GM03348 (cell line): ENCODE measurements at places on chromosomes 1 and 21.

DNA sequence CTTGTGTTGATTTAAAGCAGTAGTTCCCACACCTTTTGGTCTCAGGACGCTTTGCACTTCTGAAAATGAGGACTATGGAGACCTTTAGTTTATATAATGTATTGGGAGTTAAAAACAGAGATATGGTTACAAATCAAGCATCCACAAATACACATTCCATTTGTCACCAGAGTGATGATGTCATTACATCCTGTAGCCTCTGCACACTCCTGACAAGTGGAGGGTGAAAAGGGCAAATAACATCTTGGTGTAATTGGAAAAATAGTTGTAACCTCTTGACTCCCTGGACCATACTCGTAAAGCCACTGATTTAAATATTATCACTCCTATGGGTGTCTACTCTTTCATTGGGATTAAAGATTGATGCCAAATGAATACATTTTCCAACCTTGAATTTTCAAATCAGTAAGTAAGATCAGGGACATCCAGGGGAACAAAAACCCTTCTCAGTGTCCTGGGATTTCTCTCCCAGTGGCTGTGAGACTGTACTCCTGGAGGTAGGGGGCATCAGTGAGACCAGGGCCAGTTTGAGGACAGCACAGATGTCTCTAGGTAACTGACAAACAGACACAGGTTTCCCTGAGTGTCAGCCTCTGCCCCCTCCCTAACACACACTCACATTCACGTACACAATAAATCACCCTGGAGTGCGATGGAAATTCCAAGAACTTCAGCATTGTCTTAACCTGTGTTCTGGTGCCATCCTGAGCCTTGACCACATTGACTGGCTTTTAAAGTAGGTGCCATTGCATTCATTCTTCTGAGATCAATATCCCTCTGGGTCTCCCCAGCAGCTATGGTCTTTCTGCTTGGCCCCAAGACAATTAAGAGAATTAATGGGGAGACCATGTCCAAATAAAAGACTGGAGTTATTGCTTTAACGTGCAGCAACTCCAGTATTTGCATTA is 63.0 kb downstream of the NR5A2 start:
- peak; percentile 19 for DNase-seq

- no peak for DNase-seq
Observed at GRCh38 chr1:214420341-214420740, 131.1 kb downstream of the PTPN14 start.

GRCh38 chr21:45078877-45079281 is 4.5 kb downstream of the ADARB1 start:
- DNase-seq: peak; percentile 66

- DNase-seq: no peak
Observed at GRCh38 chr1:187046293-187046692, 217.5 kb downstream of the PLA2G4A start.

DNA sequence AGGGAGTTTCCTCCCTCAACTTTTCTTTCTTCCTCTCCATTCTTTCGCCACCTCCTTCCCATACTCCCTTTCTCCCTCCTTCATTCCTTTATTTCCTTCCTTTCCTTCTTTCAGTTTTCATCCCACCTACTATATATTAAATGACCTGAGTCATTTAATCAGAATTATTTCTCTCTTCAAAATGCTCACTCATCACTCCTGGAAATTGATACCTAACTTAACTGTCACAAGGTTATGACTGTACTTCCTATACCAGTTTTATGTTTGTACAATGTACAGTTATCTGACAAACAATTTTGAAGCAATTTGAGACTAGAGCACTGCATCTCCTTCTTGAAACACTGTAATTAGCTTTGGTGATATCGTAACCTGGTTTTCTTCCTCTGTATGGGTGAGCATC is 41.4 kb downstream of the NEXN start:
- no peak for DNase-seq

DNA sequence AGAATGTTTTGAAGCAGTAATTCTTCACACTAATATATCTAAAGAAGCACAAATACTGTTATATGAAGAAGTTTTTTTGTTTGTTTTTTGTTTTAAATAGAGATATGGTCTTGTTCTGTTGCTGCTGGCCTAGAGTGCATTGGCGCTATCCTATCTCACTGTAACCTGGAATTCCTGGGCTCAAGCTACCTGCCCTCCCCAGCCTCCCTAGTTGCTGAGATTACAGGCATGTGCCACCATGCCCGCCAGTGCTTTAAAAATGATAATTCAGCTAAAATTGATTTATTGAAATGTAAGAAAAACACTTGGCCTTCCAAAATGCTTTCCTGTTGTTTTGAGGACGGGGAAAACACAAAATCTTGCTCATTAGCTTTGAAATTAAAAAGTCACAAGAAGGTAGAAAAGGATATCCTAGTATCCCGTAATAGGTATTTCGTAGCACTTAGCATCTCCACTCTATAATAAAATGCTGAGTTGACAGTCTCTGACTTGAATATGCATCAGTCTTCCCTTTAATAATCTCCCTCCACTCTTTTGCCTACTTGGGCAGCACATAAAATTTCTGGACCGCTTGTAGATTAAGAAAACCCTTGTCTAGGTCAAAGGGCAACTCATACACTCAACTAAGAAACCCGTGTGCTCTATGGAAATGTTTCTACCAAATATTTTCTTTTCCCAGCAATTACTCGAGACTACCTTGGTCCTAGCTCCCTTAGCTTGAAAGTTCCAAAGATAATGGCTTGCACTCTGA is 1.3 kb downstream of the SCYL3 start:
- peak; percentile 16 for DNase-seq

DNA sequence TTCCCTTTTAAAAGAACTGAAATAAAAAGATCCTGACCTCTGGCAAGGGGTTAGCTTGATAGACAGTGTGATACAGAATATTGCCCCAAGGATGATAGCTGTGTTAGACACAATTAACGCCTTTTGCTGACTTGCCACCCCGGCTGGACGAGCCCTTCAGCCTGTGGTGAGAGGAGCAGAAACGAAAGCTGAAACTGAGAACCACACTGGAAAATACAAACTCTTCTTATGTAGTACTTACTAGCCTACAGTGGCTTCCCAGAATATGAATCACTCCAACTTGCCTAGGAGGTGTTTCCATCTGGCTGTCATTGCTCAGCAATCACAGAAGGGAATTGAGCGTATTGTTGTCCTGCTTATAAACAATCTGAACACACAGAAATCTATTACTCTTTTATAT is 22.9 kb downstream of the SAMSN1 start:
- no peak for DNase-seq

DNA sequence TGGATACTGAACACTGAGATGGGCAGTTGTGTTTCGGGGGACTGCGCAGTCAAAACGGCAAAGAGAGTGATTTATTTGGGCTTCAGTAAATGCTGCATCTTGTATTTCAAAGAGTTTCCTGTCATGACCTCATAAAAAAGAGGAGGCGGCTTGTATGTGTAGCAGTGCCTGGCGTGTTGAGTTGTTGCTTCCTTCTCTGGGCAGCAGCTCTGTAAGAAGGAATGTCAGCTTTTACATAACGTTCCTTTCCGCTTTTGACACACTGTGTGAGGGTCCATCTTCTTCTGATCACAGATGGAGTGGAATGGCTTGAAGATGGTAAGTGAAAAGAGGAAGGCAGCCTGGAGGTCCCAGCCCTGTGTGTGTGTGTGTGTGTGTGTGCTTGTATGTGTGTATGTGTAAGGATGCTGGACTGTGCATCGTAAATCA is 941 bp downstream of the ELAVL4 start:
- DNase-seq: no peak

DNA sequence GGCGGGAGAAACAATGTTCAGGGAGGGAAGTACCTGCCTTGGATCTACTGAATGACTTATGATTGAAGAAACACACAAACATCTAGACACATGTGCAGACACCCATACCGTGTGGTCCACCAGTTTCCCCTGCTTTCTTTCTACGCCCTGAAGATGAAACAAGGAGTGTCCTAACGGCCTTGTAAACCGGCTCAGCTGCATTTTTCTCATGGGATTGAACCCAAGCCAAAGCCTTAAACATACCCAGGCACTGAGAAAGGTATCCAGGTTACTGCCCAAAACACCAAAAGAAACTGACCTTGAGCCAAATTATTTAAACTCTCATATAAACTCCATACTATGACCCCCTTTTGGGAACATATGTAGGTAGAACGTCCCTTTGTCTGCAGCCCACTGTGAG is 630.0 kb upstream of the RGS18 start:
- no peak for DNase-seq

GRCh38 chr1:1920608-1921458 is 1.8 kb upstream of the TMEM52 start:
- DNase-seq: no peak

- DNase-seq: peak; percentile 85
Observed at GRCh38 chr1:223887747-223888418, 42.1 kb upstream of the TP53BP2 start.

GRCh38 chr1:194846488-194846887 is 1660.1 kb upstream of the B3GALT2 start:
- DNase-seq: no peak
